ENCODE measurements at places on chromosomes 7 and 10.

DNA sequence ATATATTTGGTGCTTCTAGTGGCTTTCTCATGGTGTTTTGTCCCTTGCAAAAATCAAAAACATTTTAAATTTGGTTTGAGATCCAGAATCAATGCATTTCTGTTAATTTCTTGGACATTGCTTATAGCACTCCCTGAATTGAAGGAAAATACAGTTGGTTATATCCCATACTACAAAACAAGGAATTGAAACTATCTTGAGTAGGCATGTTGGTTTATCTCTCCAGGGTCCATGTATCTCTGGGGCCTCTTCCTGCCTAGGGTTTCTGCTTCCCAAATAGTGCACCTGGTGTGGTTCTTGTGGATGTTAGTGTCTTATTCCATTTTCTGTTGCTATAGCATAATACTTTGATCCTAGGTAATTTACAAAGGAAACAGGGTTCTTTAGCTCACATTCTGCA, 212.4 kb downstream of the CAMK1D start:
- DNase-seq = no peak

DNA sequence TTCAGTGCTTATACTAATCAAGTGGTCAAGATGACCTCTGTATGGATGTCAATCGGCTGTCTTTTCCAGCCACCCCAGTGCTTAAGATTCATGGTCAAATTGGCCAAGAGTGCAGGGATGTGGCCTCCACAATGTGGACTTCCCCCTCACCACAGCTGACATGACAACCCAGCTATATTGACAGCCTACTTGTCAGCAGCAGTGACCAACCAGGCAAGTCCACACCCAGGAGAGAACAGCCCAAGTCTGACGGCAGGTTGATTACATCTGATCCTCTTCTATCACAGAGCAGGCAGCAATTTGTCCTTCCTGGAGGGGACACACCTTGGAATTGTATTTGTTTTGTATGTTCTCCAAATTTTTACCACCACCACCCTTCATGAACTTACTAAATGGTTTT, 8.2 kb upstream of the ERVW-1 start:
- DNase-seq = no peak

DNA sequence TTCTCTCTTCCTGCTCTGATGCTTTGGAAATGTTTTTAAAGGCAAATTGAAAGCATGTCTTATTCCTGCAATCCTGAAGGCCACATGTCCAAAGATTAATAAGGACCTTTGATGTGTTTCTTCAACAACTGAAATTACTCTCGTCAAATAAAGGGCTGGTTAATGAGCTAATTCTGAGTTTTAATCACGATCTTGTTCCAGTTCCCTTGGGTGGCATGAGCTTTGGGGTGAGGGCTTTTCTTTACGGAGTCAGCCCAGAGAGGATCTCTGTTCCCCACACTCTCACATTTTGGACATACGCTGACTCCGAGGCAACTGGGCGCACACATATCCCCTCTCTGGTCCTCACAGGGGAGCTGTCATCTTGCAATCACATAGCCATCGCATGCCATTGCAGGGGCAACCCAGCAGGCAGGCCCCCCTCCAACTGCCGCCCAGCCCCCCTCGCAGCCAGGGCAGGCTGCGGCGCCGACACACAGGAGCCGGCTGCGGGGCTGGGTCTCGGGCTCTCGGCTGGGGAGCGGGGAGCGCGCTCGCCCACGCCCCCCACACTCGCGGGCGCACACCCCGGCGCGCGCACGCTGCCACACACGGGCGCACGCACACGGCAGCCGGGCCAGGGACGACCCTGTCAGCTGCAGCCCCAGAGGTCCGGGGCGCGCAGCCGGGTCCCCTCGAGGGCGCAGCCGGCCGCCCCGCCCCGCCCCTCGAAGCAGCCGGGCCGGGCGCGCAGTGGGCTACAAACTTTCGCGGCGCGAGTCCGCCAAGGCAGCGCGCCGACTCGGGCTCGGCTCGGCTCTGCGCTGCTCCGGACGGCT, at the start of gene GDF10:
Gene GDF10, plus strand, starts transcription at position 587 of the 818 bp plus-strand sequence. CDS start 455 bp downstream, outside the sequence.
- no peak for DNase-seq

DNA sequence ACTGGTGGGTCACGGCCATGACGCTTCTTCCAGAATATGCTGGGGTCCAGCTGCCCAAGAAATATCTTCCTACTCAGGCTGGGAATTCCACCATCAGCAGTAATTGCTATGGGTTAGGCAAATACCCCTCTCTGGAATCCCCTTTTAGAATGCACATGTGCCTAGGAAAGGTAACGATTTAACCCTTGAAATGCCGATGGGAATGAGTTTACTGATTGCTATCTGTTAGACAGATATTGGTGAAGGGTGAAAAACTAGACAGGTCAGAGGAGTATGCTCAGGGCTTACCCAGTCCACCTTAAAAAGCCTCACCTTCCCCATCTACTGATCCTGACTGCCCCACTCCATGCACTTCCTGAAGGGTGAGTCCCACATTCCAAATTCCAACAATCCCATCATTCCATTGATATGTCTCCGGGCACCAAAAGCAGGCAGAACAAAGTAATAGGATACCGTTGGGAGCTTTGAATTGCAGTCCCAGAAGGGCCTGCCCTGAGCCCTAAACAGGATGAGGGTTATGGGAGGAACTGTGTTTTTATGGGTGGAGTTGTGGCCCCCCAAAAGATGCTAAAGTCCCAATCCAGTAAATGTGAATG, 59.3 kb downstream of the DLG5 start:
- no peak for DNase-seq

- DNase-seq = no peak
These were observed 132.1 kb downstream of the GALNT17 start for GRCh38 chr7:71264005-71264404.

DNA sequence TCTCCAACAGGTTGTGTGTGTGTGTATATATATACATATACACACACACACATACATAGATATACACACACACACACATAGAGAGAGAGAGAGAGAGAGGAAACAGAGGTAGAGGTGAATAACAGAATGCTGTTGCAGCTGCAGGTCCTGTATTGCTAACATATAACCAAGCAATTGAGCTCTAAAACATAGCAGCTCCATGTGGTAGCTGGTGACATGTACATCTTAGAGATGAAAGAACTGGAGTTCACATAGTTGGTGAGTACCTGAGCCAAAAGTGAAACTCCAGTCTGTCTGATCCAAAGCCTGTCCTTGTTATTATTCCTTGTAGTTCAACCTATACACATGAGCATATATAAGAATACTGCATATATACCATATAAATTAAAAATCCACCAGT, 152.9 kb upstream of the CSTF2T start:
- no peak for DNase-seq

DNA sequence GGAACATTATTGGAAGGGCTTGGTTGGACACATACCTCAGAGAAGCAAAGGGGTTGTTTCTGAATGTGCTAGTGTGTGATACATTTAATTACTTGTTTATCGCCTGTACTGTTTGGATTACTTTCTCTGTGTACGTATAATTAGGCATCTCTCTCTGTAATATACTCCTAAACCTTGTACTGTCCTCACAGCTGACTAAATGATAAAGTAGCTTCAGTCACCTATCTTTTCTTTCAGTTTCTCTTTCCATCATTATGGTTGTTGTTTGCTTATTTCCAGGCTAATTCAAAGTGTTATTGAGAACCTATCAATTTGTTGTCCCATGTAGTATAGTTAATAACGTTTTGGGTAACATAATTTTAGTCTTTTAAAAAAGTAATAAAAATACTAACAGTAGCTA, 34.0 kb downstream of the MXI1 start:
- DNase-seq = no peak

- DNase-seq = no peak
These were observed 377.3 kb upstream of the ZMIZ1 start for GRCh38 chr10:78691301-78692030.

GRCh38 chr7:32378988-32379387, 111.2 kb downstream of the LSM5 start:
- DNase-seq = no peak

GRCh38 chr10:95767884-95768556, 12.1 kb downstream of the ENTPD1 start:
- no peak for DNase-seq

DNA sequence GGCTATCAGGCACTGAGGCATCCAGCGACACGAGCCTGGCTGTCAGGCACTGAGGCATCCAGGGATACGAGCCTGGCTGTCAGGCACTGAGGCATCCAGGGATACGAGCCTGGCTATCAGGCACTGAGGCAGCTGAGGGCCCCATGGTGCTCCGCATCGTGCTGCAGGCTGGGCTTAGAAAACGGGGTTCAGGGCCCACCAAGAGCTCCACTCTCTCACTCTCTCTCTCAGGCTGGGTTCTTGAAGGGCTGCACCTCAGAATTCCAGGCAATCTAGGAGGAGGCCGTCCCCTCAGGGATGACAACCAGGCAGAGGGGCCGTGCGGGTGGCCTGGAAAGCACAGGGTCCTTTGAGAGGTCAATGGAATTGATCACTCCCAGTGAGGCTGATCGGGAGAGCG, 69.0 kb downstream of the CFAP46 start:
- DNase-seq = no peak

- DNase-seq = no peak
These were observed 41.3 kb upstream of the KMT2C start for GRCh38 chr7:152477079-152477478.

DNA sequence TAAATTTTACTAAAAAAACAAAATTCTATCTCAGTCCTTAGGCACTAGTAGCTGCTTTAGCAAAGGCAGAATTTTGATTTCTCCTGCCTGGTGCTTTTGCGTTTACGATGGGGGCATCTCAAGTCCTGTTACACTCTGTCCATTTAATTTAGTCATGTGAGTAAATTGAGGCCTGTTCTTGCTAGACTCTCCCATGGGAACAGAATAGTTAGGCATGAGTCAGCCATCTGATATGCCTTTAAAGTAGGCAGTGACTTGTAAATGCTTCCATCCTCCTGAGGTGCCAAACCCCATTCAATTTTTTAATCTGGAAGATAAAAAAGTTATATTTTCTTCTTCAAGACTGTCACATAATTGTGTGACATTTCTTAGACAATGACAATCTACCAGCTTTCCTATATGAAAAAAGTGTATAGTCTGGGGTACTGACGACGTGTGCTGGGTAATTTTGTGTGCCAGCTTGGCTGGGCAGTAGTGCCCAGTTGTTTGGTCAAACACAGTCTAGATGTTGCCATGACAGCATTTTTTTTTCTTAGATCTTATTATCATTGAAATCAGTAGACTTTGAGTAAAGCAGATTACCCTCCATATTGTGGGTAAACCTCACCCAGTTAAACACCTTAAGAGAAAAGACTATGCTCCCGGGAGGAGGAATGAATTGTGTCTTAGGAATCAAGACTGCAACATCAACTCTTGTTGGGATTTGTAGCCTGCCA, 603.4 kb downstream of the SORCS1 start:
- DNase-seq = no peak

- DNase-seq = no peak
These were observed 16.9 kb downstream of the MEOX2 start for GRCh38 chr7:15669443-15670090.

DNA sequence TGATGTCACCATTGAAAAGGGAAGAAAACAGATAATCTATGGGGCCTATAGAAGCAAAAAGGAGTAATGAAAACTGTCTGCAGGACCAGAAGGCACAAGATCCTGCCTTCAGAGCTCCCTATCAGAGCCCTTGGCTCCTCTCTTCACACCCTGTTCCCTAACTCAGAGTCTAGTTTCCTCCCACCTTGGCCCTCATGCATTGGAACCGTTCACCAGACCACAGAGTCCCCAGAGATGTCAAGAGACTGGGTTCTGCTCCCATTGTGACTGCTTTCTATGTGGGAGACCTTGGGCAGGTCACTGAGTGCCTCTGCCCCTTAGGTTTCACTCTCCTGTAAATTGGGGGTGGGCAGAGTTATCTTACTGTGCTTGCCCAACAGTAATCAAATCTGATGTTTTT, 80.1 kb upstream of the RPA3 start:
- DNase-seq = no peak

DNA sequence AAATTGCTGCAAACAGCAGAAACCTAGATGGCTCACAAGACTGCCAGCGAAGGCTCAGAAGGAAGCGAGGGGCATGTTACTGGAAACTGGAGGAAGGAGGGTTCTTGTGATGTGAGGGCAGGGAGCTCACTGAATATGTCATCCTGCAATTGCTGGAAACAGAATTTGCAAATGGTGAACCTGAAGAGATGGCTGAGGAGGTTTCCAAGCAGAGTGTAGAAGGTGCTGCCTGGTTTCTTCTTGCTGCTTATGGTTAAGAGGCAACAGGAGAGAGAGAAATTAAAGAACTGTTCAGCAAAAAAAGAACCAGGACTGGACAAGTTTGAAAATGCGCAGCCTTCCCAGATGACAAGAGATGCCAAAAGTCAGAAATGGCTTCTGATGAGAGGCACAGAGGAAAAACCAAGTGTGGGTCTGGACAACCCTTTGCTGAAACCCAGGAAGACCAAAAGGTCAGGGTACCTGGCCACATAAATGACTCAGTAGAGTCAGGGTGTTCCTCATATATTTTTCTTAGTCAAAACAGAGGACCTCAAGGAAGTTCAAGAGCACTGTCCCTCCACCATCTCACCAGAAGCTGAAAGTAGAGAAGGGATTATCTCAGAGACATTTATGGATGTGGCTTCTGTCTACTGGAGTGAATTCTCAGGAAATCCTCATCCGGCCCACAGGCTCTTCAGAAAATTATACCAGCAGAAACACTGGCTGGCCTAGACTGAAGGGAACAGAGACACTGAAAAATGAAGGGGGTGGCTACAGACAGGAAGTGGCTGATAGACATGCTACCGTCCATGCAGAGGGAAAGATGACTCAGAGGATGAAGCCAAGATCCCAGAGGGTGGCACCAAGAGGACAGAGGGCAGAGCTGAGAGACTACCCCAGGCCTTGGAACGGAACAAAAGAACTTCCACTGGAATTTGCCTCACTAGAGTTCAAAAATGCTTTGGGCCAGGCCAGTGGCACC, 10.1 kb downstream of the PAPOLB start:
- no peak for DNase-seq

GRCh38 chr7:82700741-82701140, 257.2 kb upstream of the CACNA2D1 start:
- no peak for DNase-seq

- DNase-seq = no peak
These were observed 62.9 kb upstream of the TMEM72 start for GRCh38 chr10:44848211-44848610.

DNA sequence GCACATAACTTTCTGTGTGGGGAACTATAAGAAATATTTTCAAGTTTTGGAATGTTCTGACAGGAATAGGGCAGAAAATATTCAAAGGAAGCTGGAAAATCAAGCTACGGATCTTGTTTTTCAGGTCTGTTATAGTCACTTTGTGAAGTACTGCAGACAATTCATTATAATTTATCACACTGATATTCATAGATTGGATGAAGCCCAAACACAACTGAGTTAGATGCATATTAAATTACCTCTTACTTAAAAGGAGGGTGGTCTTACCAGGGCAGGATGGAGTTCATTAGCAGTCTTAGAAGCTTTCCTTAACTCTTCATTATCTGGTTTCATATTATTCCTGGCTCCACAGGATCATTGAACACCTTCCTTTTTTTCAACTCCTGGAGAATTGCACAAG, 242.3 kb downstream of the DYNC1I1 start:
- no peak for DNase-seq

Data from HL-60 (cell line).